Fibroblast of villous mesenchyme (primary cell): ENCODE measurements at places on chromosomes 11 and 22.

- no peak for DNase-seq
Measured at GRCh38 chr11:45454917-45455401, 168.8 kb upstream of the SYT13 start.

DNA sequence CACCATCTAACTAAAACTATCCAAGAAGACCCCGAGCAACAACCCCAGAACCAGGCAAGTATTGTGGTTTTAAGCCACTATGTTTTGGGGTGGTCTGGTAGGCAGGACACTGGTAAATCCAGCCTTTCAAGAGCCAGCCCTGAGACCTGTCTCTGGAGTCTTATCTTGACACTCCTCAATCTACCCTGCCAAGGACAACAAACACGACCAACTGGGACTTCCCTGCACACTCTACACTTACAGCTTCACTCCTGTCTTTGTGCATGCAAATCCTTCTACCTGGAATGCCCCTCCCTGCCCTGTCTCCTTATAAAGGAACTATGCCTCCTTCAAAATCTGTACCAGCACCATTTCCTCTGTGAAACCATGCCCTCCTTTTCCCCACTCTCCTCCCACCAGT, 107.3 kb downstream of the RPL27A start:
- no peak for DNase-seq

DNA sequence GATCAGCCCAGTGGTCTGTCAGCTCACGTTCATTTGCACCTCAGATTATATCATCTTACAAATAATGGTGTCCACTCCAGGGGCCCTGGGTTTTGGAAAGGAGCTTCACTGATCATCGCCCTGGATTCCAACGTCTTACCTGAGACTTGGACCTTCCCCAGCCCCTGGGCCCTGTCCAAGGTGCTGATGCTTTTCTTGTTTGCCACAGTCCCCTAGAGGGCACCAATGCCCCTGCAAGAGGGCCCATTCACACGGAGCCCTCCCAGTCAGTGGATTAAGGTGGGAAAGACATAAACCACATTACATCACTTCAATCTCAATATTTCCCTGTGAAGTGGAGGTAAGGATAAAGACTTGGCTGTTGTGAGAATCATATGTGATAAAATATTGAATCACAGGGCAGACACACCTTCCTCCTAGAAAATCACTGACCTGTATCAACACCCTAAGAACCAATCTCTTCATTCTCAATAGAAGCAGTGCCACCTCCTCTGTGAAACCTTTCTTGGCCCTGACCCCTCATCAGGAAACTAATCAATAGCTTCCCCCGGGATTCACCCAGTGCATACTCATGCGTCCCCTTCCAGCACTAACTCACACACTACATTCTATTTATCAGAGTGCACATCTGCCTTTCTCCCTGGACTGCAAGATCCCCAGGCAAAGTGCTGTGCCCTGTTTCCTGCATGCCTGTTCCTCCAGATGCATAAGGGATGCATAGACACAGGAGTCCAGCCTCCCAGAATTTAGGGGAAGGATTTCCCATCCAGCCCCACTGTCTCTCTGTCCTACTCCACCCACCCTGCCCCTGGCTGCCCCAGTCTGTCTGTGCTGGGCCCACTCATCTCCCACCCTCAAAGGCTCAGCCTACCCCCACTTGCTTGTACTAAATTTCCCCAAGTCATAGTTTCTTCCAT, 167.0 kb downstream of the BUD13 start:
- DNase-seq, result peak; percentile 20

GRCh38 chr11:65204646-65205601, 23.2 kb downstream of the CAPN1 start:
- DNase-seq, result peak; percentile 30

- no peak for DNase-seq
Measured at GRCh38 chr11:87976009-87976408, 199.2 kb downstream of the RAB38 start.
